ENCODE measurements at places on chromosomes 2 and 18.

DNA sequence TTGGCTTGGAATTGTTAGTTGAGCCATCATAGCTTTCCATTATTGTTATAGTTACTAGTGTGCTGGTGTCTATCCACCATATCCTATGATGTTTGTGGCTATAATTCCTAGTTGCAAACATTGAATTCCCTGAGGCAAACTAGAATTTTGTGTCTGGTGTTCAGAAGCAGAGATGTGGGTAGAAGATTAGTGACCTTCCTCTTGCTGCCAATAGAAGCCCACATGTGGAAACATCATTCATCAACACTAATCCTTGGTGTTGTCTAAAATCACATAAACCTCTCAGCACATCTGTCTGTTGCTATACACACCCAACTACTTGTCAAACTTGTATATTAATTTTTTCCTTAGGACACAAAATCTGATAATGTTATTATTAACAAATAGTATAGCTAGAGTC lies 374.1 kb downstream of the TGIF1 start:
- no peak for DNase-seq

- no peak for DNase-seq
These were observed 67.4 kb downstream of the SLC9A2 start for GRCh38 chr2:102686479-102687439.

GRCh38 chr2:189866296-189866695 lies 82.0 kb downstream of the PMS1 start:
- DNase-seq: no peak

DNA sequence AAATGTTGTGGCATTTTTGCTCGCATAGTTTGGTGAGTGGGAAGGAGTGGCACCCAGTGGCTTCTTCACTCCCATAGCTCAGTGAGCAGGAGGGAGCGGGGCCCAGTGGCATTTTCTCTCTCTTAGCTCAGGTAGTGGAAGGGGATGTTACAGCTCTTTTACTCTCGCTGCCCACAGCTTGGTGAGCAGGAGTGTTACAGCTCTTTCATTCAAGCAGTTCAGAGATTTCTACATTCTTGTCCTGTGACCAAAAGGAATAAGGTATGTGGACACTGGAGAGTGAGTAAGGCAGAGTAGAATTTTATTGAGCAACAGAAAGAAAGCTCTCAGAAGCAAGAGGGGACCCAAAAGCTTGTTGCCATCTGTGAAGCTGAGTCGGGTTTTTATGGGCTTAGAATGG lies 192.4 kb downstream of the SPAG16 start:
- no peak for DNase-seq

GRCh38 chr18:29531746-29532145 lies 1354.8 kb upstream of the CDH2 start:
- DNase-seq: no peak

DNA sequence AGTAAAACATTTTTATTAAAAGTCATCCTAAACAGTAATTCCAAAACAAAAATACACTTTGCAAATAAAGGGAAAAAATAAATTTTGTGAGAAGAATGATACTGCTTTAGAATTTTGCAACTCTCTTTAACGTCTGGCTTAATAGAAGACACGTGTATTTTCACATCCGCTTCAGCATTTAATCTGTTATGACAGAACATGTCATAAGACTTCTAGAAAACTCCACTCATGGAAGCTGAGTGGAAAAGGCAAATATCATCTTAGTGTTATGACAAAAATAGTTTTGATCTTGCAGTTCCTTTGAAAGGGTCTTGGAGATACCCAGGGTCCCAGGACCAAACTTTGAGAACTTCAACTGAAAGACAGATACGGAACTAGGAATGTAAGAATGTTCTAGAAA lies 350.1 kb downstream of the NCKAP5 start:
- no peak for DNase-seq

GRCh38 chr18:48789259-48789812 lies 161.4 kb downstream of the SMAD7 start:
- no peak for DNase-seq

DNA sequence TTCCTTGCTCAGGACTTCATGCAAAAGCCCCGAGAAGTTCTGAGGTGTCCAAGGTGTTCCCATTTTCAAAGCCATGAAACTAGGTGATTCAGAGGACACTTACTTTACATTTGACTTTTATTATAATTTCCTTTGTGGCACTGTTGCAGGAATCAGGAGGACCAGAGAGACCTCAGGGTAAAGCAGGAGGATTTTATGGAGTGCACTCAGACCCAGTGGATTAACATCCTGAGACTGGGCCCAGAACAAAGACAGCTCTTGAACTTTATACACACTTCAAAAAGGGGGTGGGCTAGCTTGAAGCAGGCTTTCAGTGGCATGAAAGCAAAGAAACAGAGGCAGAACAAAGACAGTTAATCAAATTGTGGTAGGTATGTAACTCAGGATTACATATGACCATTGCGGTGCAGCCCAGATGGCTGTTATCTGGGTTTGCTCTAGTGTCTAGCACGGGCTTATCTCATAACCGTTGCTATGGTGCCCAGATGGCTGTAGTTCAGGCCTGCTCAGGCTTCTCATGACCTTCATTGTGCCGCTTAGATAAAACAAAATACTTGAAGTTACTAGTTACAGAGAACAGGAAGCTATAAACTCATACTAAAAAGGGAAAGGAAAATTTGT lies 39.4 kb downstream of the TMEM182 start:
- peak; percentile 16 for DNase-seq

DNA sequence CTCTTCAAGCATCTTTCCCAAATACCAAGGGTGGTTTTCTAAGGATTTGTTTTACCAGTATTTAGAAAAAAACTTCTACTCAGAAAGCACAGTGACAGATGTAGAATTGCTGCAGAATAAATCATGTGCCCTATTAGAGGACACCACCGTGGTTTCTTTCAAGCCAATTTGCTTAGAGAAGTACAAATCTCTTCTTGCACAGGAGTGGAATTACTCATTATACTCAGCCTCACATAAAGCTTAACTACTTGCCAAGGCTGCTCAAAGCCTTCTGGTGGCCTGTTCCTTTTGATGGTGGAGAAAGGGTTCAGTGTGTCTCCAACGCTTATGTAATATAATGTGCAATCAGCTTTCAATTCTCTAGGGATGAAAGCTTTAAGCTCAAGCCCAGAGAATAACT lies 66.5 kb upstream of the CTNNA2 start:
- no peak for DNase-seq

- DNase-seq: no peak
These were observed 4.2 kb upstream of the EGR4 start for GRCh38 chr2:73297586-73297985.

GRCh38 chr18:44680273-44681075 lies at the start of gene SETBP1:
SETBP1 (plus strand) TSS chr18:44680888; CDS start chr18:44701347, 20,459 bp downstream.
- no peak for DNase-seq

GRCh38 chr2:215386566-215386965 lies 49.3 kb downstream of the FN1 start:
- DNase-seq: no peak

DNA sequence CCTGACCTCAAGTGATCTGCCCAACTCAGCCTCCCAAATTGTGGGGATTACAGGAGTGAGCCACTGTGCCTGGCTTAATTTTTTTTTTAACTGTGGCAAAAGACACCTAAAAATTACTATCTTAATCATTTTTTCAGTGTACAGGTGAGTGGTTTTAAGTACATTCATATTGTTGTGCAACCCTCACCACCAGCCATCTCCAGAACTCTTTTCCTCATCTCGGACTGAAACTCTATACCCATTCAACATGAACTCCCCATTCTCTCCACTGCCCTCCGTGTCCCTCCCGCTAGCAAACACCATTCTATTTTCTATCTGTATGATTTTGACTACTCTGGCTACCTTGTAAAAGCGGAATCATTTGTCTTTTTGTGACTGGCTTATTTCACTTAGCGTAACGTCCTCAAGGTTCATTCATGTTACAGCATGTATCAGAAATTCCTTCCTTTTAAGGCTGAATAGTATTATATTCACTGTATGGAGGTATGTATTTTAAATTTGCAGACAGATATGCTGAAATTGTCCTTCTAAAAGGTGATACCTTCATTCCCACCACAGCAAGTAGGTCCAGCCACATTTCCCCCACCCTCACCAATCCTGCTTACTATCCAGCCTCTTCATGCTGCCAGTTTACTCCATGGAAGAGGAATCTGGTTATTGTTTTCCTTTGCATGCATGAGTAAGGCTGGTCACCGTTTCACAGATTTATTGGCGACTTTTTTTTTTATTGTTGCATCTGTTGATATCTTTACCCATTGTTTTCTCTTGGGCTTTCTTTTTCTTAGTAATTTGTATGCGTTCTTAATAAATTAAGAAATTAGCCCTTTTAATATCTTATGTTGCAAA lies 40.6 kb upstream of the ANXA4 start:
- DNase-seq: no peak

GRCh38 chr18:58195278-58195765 lies 151.3 kb downstream of the NEDD4L start:
- no peak for DNase-seq

DNA sequence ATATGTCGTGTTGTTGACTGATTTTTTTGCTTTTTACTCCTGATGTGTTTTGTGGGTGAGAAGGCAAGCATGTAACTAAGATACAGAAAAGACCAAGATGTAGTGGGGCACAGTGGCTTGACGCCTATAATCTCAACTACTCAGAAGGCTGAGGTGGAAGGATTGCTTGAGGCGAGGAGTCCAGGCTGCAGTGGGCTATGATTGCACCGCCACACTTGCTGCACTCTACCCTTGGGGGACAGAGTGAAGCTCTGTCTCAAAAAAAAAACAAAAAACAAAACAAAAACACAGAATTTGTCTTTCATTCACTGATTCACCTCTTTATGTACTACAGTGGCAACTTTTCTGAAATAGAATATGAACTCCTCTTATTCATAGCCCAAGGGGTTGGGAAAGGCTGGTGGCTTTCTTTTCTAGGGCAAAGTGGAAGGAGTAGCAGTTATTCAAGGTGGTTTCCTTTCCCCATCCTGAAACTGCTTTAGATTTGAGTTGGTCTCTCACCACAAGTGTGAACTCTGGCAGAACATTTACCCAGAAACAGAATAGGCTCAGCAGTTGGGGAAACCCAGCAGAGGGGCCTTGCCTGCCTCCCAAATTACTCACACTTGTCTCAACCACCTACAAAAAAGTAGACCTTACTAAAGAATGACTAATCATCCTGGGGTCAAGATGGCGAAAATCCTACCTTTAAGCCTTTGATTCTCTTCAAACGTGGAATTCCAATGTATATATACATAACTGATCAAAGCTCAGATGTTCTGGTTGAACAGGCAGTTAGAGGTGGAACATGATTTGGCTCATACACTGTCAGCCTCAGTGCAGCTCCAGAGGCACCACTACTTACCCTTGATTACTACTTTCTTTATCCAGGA lies 6.5 kb downstream of the TANK start:
- no peak for DNase-seq

DNA sequence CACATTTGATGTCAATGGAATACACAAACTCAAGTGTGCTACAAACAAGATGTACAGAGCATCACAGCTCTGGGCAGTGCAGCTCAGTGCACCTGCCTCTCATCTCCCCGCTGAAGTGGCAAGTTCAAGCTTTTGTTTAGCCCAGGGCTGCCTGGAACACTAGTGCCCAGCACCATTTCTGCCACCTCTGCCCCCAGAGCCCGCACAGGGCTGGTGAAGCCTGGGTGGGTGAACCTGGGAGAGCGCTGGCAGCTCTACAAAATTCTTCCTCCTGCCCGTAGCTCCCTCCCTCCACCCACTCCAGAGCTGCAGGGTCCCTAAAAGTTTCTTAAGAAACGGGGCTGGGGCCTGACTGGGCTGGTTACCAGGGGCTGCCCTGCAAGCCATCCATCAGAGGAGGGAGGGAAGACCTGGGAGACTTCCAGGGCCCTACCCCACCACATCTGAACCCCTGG lies 1.5 kb downstream of the HES6 start:
- DNase-seq: no peak

GRCh38 chr2:222754324-222754930 lies 83.0 kb downstream of the MOGAT1 start:
- no peak for DNase-seq

GRCh38 chr2:234189230-234189629 lies 138.7 kb downstream of the SPP2 start:
- no peak for DNase-seq

- no peak for DNase-seq
These were observed 104.5 kb upstream of the EPC2 start for GRCh38 chr2:148540022-148540421.

DNA sequence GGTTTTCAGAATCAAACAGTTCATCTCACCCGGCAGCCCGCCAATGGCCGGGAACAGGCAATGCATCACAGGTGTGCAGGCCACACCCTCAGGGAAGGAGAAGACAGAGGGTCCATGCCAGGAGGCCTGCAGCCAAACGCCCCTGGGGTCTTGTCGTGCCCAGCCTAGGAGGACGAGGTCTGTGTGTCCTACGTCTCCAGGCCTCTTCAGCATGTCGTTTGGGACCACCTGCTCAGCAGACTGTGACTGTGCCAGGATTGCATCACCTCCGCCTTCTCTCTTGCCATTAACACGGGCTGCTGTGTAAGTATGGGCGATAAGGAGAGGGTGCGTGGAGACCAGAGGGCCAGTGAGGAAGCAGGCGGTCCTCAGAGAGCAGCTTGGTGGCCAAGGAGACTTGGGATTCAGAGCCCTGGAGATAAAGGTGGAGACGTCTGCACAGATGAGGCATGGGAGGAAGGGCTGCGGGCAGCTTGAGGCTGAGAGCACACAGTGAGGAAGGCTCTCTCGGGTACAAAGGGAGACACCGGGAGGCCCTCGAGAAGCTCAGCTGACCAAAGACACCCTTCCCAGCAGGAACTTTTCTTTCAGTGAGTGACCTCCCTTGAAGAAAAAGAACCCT lies 37.4 kb upstream of the KLHL29 start:
- DNase-seq: no peak

GRCh38 chr2:124309563-124310138 lies 284.6 kb downstream of the CNTNAP5 start:
- no peak for DNase-seq

- DNase-seq: peak; percentile 76
These were observed 468 bp upstream of the SATB2 start for GRCh38 chr2:199458009-199458805.

DNA sequence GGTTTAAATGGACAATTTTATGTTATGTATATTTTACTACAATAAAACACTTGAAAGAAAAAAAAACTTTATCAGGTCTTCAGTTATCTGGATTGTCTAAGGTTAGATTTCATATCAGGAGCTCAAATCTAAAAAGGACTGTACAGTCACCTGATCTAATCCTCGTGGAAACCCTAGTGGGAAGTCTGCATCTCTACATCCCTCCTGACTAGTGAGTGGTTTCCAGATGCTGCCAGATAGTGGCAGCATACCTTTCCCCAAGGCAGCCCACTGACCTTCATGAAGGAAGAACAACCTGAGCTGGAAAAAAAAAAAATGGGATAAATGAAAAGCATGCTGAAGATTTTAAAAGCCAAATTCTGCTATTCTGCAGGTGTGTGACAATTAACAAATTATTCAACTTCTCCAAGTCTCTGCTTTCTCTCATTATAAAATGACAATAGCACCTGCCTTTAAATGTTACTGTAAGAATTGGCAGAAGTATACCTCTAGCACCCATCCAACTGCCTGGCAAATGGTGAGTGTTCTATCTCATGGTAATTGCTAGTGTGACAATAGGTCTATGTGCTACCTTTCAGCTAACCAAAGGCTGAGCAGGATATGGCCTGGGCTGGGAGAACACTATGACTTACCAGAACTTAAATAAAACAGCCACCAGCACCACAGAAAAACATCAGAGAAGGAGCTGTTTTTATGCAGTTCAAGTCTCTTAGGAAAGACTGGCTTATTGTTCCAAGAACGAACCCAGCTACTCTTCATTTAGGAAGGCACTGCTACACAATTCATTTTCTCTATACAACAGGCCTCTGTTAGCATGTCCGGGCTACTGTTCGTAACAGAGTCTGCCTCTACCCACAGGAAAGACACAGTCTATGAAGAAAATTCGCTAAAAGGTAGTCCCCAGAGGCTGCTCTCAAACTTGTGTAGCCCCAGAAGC lies 8.6 kb downstream of the CLASP1 start:
- peak; percentile 11 for DNase-seq

GRCh38 chr18:13612196-13612997 lies 114.0 kb downstream of the FAM210A start:
- DNase-seq: no peak

All from RKO (cell line).